Aorta (tissue), 5 donors: ENCODE measurements at places on chromosomes 3 and 15. TPM values are rescaled to one million over a fixed set of nuclear protein-coding genes. Genes with fewer than 3 reads are reported as not detected.

The RAD51 gene
- 0.42 TPM for total RNA-seq

The SLC35G2 gene
- total RNA-seq: 7.5 TPM

The PCLAF gene
- total RNA-seq: not detected

The CGNL1 gene
- total RNA-seq: 19.4 TPM

The PRKCD gene
- 33.4 TPM for total RNA-seq

The LRRC31 gene
- total RNA-seq: not detected

The LOXL1 gene
- total RNA-seq: 115 TPM

DNA sequence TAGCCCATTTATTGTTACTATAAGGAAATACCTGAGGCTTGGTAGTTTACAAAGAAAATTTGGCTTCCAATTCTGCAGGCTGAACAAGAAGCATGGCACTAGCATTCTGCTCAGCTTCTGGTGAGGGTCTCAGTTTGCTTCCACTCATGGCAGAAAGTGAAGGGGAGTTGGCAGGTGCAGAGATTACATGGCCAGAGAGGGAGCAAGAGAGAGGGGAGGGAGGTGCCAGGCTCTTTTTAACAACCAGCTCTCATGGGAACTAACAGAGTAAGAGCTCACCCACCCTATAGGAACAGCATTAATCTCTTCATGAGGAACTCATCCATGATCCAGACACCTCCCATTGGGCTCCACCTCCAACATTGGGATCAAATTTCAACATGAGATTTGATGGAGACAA, 437.9 kb downstream of the CHL1 start:
- no peak overlapping the region for H3K27ac ChIP-seq
- DNase-seq: no peak
- no peaks in the 10 kb centered on the region for H3K36me3 ChIP-seq
- no peaks in the 10 kb centered on the region for H3K4me1 ChIP-seq
- H3K4me3 ChIP-seq: no peak overlapping the region

DNA sequence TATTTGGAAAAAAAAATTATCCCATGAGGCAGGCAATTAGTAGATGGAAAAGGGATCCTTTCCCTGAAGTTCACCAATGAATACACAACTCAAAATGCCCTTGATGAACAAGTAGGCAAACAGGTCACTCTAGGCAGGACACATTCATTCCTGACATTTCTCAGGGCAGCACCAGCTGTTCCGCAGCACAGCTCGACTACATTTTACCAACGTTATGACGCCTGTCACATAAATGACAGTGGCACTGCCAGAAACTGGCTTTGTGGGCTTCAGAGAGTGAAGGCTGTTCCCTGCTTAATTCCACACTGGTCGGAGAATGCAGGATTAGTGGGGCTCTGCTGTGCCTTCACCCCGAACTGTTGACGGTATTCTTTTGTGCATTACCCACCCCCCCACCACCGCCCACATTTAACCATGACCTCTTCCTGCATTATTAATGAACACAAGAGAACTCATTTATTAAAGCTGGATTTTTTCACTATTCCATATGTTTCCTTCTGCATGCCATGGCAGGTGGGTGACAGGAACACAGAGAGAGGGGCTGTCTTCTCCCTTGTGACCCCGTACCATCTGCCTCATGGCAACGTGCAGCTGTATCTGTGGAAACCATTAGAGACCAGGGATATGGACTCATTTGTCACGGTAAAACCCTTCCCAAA, 197.6 kb downstream of the PDZRN3 start:
- no peak overlapping the region for H3K27ac ChIP-seq
- no peaks in the 10 kb centered on the region for H3K27me3 ChIP-seq
- no peak for DNase-seq
- H3K36me3 ChIP-seq: no peaks in the 10 kb centered on the region

- peaks cover 2% of the 10 kb centered on the region for H3K36me3 ChIP-seq
- H3K27me3 ChIP-seq: no peaks in the 10 kb centered on the region
- peak; percentile 82 for DNase-seq
Observed at GRCh38 chr15:74040109-74040850, 42.1 kb downstream of the GOLGA6A start.

DNA sequence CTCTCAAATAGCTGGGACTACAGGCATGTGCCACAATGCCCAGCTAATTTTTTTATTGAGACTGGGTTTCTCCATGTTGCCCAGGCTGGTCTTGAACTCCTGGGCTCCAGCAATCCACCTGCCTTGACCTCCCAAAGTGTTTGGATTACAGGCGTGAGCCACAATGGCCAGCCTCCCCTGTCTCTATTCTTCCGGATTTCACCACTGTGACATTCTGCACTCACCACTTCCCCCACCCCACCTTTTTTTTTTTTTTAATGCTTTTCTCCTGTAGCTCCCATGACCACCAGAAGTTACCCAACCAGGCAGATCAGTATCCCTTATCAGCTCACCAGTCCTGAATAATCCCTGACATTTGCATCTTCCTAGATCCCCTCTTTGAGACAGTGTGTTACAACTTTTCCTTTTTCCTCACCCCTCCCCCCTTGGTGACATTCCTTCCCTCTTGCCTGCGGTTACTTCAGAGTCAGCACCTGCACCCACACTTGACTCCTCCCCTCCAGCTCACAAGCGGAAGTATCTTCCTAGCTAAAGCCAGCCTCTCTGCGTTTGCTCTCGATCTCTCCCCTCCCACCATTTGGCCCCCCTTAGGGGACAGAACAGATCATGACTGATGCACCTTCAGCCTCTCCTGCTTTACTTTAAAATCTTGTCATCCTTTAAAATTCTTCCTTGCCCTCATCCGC, 13.5 kb upstream of the ZNF592 start:
- no peaks in the 10 kb centered on the region for H3K36me3 ChIP-seq
- no peaks in the 10 kb centered on the region for H3K27me3 ChIP-seq
- peak; percentile 70 for DNase-seq
- H3K27ac ChIP-seq: no peak overlapping the region
- H3K4me3 ChIP-seq: no peak overlapping the region

DNA sequence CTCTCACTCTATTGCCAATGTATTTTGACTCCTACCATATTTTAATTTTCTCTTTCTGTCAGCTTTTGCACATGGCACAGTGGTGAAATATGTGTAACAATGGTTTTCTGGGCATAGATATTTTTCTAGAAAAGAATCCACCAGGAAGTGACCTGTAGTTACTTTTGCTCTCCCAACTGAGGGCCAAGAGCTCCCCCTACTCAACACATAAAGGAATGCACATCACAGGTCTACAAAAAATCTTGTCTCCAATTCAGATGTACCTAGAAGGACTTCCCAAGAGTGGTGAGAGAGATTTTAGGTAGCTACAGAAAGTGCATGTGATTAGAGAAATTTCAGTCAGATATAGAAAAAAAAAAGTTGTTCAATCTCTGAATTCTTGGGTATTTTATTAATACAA, 15.6 kb downstream of the CPA3 start:
- no peak overlapping the region for H3K27ac ChIP-seq
- no peak for DNase-seq
- no peak overlapping the region for H3K4me3 ChIP-seq
- H3K27me3 ChIP-seq: no peaks in the 10 kb centered on the region
- no peaks in the 10 kb centered on the region for H3K4me1 ChIP-seq
- no peaks in the 10 kb centered on the region for H3K36me3 ChIP-seq

DNA sequence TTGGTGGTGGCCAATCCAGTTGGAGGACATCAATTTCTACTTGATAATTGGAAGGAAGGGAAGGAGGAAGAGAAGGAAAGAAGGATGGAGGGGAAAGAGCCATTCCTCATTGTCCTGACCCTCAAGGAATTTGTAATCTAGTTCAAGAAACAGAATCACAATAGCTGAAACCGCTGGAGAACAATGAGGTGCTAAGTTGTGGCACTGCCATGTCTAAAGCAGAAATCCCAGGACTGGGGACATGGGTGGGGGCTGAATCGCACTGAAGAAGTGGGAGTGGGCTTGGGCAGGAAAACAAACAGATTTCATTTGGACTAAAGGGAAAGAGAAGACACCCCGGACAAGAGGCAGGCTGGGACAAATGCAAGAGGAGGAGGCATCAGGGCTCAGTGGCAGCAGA, 183.6 kb downstream of the UACA start:
- H3K4me1 ChIP-seq: no peaks in the 10 kb centered on the region
- H3K4me3 ChIP-seq: no peak overlapping the region
- H3K27me3 ChIP-seq: no peaks in the 10 kb centered on the region
- H3K36me3 ChIP-seq: no peaks in the 10 kb centered on the region
- no peak for DNase-seq

GRCh38 chr15:69342460-69343076, 43.9 kb downstream of the PAQR5 start:
- DNase-seq: no peak
- H3K4me3 ChIP-seq: no peak overlapping the region
- no peaks in the 10 kb centered on the region for H3K4me1 ChIP-seq
- H3K27ac ChIP-seq: no peak overlapping the region
- H3K36me3 ChIP-seq: no peaks in the 10 kb centered on the region

GRCh38 chr15:25783607-25784540, 79.3 kb downstream of the ATP10A start:
- H3K27me3 ChIP-seq: no peaks in the 10 kb centered on the region
- H3K36me3 ChIP-seq: peaks cover 3% of the 10 kb centered on the region
- peak; percentile 73 for DNase-seq
- H3K4me3 ChIP-seq: no peak overlapping the region
- H3K27ac ChIP-seq: no peak overlapping the region
- peaks cover 3% of the 10 kb centered on the region for H3K4me1 ChIP-seq

- peaks cover 5% of the 10 kb centered on the region for H3K36me3 ChIP-seq
- no peaks in the 10 kb centered on the region for H3K4me1 ChIP-seq
- no peak overlapping the region for H3K27ac ChIP-seq
- H3K27me3 ChIP-seq: no peaks in the 10 kb centered on the region
Observed at GRCh38 chr15:62822228-62822627, 220.3 kb upstream of the TPM1 start.

DNA sequence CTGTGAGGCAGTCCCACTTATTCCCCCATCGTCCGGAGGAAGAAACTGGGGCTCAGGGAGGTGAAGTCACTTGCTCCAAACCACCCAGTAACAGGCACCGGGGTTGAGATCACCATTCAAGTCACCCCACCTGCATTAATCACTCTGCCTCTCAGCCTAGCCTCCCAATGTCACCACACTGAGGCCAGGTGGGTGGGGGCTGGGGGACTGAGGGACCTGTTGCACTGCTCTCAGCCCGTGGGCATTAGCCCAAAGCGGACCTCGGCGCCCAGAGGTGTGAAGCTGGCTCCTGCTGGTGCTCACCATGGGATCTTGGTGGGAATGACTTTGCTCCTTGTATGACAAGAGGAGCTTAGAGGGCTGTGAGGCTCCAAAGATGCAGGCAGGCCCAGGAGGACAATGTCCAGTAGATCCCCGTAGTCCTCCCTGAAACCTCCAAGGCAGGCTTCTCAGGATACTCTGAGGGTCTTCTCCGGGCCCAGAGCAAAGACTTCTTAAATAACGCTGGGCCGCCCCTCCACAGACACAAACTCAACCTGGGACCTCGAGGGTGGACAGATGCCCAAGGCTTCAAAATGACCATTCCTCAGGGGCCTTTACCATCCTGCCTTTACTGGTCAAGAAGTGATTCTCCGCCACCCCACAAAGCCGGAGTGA, 1.7 kb downstream of the NT5DC2 start:
- no peak overlapping the region for H3K27ac ChIP-seq
- no peaks in the 10 kb centered on the region for H3K4me1 ChIP-seq
- no peak for DNase-seq
- H3K36me3 ChIP-seq: no peaks in the 10 kb centered on the region
- no peak overlapping the region for H3K4me3 ChIP-seq

- no peak for DNase-seq
- no peaks in the 10 kb centered on the region for H3K36me3 ChIP-seq
- H3K4me3 ChIP-seq: no peak overlapping the region
- no peak overlapping the region for H3K27ac ChIP-seq
- H3K4me1 ChIP-seq: no peaks in the 10 kb centered on the region
- peaks cover 1% of the 10 kb centered on the region for H3K27me3 ChIP-seq
Observed at GRCh38 chr15:96959501-96959900, 629.0 kb downstream of the NR2F2 start.

GRCh38 chr15:50707878-50708427, 21.4 kb upstream of the TRPM7 start:
- H3K27ac ChIP-seq: no peak overlapping the region
- H3K27me3 ChIP-seq: no peaks in the 10 kb centered on the region
- H3K36me3 ChIP-seq: peaks cover 1% of the 10 kb centered on the region
- no peak overlapping the region for H3K4me3 ChIP-seq
- no peaks in the 10 kb centered on the region for H3K4me1 ChIP-seq

- H3K27ac ChIP-seq: no peak overlapping the region
- H3K27me3 ChIP-seq: no peaks in the 10 kb centered on the region
- H3K36me3 ChIP-seq: no peaks in the 10 kb centered on the region
Observed at GRCh38 chr3:46997453-46998091, 18.1 kb downstream of the NBEAL2 start.

DNA sequence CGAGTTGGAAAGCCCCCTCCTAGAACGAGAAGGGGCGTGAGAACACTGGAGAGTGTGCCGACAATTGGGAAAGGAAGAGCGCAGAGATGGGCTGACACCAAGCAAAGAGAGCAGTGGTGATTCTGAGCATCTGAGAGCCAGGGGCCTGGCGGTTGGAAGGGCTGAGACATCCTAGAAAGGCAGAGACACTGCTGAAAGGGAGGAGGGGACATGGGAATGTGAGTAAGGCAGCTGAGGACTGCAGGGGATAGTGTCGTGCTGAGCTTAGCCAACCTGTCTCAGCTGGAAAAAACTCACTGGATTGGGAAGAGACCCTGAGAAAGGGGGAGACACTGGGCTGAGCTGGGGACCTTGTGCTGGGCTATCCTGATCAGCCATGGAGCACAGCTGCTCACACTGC, 58.1 kb upstream of the SLC6A6 start:
- no peaks in the 10 kb centered on the region for H3K36me3 ChIP-seq
- H3K4me3 ChIP-seq: no peak overlapping the region
- no peaks in the 10 kb centered on the region for H3K4me1 ChIP-seq

DNA sequence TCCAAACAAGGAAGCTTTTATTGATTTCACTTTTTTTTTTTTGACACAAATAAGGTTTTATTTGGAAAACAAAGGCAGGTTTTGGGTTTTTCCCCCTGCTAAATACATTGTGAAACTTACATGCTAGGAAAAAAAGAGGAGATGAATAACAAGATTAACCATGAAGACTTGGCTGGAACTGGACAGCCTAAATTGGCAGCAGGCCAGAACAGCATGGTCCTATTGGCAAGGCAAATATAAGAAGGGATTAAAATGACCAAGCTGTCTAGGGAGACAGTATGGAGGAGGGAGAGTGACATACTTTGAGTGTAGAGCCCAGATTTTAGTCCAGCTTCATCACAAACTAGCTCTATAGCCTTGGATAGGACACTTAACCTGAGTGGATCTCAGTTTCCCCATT, 63.9 kb upstream of the BBX start:
- no peak overlapping the region for H3K4me3 ChIP-seq
- H3K27ac ChIP-seq: no peak overlapping the region
- H3K27me3 ChIP-seq: no peaks in the 10 kb centered on the region
- DNase-seq: no peak
- H3K36me3 ChIP-seq: no peaks in the 10 kb centered on the region
- no peaks in the 10 kb centered on the region for H3K4me1 ChIP-seq

DNA sequence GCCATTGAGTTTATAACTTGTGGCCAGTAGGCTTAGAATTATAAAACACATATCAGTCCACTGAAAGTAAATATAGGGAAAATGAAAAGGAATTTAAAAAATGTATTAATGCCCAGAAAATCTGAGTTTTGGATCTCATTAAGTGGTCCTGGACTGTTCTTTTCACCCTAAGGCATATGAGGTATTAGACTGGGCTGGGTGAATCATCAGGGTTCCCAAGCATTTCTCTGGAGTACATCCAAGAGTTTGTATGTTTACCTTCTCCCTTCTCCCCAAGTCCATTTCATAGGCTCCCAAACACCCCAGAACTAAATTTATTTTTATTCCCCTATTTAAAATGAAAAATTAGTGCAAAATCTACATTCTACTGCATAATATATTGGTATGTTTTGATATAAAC, 31.9 kb upstream of the SPTSSB start:
- H3K27ac ChIP-seq: no peak overlapping the region
- H3K36me3 ChIP-seq: no peaks in the 10 kb centered on the region
- H3K4me3 ChIP-seq: no peak overlapping the region
- H3K4me1 ChIP-seq: no peaks in the 10 kb centered on the region
- H3K27me3 ChIP-seq: no peaks in the 10 kb centered on the region
